NCI-H2081 (cell line): ENCODE measurements at places on chromosomes 2 and 18.
A peak's percentile ranks its signal among the peaks of the same experiment; 100 is the strongest.

GRCh38 chr2:134273256-134273983 is 19.5 kb downstream of the MGAT5 start:
- DNase-seq, result no peak

GRCh38 chr2:130338793-130339345 is 3.8 kb upstream of the IMP4 start:
- DNase-seq, result no peak

DNA sequence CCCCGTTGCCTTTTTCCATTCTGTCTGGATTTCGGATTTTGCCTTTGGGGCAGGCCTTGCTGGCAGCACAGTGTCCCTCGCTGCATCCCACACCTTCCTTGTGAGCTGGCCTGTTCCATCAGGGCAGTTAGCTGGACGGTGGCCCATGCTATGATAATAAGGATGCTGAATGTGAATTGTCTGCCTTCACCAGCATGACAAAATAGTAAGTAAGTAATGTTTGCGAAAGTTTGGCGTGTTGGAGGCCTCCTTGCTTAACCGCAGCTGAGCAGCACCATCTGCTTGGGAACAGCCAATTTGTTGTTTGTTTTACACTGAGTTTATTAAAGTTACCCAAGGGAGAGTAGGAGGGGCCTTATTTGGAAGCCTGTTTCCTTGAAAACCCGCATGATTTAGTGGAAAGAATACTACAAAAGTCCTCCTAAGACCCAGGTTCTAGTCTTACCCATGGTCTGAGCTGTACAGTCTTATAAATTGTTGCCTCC is 469.7 kb upstream of the FANCL start:
- no peak for DNase-seq

DNA sequence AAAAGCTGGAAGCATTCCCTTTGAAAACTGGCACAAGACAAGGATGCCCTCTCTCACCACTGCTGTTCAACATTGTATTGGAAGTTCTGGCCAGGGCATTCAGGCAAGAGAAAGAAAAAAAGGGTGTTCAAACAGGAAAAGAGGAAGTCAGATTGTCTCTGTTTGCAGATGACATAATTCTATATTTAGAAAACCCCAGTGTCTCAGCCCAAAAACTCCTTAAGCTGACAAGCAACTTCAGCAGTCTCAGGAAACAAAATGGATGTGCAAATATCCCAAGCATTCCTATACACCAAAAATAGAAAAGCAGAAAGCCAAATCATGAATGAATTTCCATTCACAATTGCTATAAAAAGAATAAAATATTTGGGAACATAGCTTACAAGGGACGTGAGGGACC is 11.1 kb downstream of the SLC8A1 start:
- DNase-seq, result no peak

DNA sequence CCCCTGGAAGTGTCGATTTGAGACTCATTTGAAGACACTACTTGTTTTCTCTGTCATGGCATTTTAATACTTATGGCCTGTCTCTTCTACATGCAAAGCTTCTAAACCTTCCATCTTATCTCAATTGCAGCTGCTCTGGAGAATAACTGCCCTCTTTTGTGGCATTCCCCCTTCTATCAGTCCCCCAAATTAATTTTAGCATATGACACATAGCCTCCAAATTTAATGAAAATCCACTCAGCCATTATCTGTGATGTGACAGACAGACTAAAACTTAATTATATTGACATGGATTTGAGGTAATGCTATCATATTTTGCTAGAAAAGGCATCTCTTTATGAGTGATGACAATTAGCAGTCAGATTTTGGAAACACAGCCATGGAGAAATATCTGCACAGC is 71.2 kb downstream of the LRRTM1 start:
- no peak for DNase-seq

DNA sequence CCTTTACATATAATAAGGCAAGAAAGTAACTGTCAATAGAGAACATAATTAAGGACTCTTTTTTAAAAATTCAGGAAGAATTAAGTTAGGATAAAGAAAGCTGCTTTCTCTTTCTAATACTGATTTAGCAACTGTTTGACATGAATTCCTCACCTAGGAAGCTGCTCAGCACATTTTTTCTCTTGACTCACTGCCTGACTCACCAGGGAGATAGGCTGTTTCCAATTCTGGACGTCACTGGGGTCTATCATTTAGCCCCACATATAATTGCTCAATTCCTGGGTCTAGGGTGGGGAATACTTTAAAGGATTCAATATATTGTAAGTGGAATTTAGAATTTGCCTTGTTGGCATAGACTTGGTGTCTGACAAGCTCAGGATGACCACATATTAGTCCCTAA is 50.8 kb upstream of the UGP2 start:
- no peak for DNase-seq

DNA sequence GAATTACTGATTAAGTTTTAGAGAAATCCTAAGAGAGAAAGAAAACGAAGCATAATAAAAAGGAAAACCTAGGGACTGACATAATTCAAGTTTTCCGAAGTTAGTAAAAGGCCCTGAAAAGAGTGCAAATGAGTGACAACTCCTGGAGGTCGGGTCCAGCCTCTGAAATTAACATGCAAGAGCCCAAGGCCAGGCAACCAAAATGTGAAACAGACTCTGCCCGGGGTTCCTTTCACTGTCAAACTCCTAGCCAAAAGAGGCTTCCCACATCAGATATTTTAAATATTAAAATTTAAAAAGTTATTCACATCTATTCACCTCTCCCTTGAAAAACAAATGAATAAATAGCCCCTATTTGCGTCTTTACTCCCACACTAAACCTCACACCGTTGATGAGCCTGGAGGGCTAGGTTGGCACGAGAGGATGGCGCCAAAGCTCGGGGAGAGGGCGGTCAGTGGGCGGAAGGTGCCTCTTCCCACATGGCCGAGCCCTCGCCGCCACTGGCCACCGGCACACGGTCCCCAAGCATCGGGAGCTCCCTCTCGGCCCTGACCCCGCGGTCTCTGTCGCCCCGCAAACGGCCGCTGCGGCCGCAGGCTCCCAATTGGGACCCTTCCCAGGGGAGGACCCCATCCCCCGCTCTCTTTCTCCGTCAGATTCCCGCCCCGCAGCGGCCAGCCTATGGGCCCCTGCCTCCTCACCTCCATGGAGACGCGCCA is 630 bp downstream of the PPM1G start:
- peak; percentile 64 for DNase-seq

DNA sequence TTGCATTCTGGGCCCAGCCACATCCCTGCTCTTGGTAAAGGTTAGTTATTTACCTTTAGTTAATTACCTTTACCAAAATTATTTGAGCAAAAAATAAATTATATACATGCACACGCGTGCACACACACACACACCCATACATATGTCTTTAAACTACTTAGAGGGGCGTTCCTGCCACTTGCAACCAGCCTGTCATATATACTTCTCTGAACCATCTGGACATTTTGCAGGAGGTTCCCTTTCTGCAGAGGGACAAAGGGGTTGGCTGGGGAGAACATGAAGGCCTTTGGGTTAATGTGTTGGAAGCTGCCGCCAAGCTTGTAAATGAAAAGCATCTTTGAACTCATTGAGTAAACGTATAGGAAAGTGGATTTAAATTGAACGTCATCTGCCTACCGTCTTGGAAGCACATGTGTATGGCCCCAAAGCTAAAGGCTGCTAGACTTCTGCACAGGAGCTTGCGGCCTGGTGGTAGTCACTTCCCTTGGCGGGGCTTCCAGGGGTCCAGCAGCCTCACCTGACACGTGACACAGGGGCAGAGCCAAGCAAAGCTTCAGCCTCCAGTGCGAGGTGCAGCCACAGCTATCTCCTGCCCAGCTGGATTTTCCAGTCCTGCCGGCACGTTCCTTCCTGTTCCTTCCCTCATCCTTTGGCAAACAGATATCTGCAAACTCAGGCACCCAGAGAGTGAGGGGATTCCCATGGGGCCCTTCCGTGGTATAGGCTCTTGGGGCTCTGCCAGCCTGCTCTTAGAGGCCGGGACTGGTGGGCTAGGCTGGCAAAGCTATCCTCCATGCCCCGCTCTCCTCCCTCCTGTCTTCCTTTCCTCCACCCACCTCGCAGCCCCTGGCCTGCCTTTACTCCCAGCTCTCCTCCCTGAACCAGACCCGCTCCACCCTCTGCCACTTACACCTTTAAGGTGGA is 46.1 kb downstream of the SERTAD2 start:
- no peak for DNase-seq

- DNase-seq, result no peak
Observed at GRCh38 chr2:223078482-223078881, 26.5 kb downstream of the KCNE4 start.

- no peak for DNase-seq
Observed at GRCh38 chr2:221330436-221330835, 241.7 kb downstream of the EPHA4 start.

- DNase-seq, result no peak
Observed at GRCh38 chr2:88607416-88607815, 19.8 kb downstream of the EIF2AK3 start.

DNA sequence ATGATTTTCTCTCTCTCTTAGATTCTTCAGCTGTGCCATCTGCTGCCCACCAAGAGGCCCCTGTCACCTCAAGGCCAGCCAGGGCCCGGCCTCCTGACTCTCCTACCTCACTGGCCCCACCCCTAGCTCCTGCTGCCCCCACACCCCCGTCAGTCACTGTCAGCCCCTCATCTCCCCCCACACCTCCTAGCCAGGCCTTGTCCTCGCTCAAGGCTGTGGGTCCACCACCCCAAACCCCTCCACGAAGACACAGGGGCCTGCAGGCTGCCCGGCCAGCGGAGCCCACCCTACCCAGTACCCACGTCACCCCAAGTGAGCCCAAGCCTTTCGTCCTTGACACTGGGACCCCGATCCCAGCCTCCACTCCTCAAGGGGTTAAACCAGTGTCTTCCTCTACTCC is 9.4 kb upstream of the GMPPA start:
- no peak for DNase-seq

DNA sequence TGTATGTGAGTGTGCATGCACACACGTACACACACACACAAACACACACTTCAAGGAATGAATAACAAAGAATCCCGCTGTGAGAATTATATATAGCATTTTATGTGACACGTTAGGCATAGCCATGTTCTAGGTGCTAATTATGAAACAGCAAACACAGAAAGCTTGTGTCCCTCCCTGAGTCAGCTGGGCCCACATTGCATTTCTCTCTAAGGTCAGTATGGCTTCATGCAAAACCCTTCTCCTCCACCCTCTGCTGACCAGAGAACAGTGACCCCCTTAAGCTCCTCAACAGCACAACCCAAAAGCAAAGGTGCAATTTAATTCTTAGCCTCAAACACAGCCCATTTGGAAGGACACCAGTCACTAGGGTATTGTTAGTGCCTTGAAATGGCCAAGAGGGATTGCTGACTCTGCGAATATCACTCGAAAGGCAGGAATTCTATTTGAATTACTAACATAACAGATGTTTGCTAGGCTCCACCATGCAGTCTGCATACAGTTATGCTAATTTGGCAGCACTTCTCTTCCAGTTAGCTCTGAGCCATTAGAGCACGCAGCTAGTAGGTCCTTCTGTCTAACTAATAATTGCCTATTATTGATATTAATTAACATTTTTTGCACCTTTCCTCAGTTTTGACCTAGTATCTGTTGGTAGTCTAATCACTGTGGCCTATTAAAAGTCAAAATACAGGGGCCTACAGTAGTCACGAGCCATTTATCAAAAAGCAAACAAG is 149.0 kb downstream of the LNPK start:
- no peak for DNase-seq

DNA sequence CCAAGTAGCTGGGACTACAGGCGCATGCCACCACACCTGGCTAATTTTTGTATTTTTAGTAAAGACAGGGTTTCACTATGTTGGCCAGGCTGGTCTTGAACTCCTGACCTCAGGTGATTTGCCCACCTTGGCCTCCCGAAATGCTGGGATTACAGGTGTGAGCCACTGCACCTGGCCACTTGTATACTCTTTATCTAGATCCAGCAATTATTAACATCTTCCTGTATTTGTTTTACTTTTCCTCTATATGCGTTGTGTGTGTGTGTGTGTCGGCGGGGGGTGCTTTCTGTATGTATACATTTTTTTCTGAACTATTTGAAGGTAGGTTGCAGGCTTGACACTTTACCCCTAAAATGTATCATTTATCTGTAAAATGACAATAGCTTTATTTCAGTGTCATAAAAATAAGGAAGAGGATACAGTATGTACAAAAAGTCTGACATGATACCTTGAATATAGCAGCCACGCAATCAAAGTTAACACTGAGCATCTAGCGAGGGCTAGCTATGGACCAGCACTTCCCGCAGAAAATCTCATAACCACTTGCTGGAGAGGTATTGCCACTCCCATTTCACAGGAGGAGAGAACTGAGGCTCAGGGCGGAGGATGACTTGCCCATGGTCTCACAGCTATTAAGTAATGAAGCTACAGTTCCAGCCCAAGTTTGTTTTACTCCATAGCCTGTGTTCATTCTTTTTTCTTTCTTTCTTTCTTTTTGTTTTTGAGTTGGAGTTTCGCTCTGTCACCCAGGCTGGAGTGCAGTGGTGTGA is 251.3 kb downstream of the MYCN start:
- no peak for DNase-seq

- no peak for DNase-seq
Observed at GRCh38 chr2:211867845-211868451, 670.7 kb downstream of the ERBB4 start.

DNA sequence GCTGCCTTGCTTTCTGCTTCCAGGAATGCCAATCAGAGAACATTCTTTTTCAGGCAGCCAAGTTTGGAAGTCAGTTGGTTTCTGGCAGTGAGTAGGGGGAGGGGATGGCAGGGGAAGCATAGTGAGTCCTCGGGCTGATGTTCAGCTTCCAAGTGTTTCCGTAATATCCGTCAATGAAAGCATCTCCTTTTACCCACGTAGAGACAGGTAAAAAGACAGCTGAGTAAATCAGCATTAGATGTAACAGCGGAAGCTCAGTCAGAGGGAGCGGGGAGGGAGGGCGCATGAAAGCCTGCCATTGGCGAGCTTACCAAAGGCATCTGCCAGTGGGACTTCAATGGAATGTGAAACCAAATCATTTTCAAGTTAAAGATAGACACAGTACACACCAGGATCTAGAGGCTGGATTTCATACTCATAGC is 117.1 kb upstream of the DTNA start:
- no peak for DNase-seq

GRCh38 chr18:78739882-78740677 is 239.5 kb upstream of the SALL3 start:
- DNase-seq, result no peak

- DNase-seq, result no peak
Observed at GRCh38 chr2:8315531-8316165, 366.2 kb upstream of the ID2 start.

DNA sequence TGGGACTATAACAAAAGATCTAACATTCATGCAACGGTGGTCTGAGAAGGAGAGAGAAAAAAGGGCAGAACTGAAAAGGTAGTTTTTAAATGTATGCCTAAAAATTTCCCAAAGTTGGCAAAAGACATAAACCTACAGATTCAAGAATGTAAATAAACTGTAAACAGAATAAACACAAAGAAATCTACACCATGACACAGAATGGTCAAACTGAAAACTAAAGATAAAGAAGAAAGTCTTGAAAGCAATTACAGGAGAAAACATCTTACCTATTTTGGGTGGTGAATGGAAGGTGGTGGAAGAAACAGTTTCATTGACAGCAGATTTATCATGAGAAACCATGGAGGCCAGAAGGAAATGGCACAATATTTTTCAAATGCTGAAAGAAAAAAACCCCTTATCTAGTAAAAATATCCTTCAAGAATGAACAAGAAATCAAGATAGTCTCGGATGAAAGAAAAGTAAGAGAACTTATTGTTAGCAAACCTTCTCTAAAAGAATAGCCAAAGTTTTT is 35.6 kb upstream of the ZNF397 start:
- DNase-seq, result no peak
